ENCODE measurements at places on chromosomes 5 and 9.

DNA sequence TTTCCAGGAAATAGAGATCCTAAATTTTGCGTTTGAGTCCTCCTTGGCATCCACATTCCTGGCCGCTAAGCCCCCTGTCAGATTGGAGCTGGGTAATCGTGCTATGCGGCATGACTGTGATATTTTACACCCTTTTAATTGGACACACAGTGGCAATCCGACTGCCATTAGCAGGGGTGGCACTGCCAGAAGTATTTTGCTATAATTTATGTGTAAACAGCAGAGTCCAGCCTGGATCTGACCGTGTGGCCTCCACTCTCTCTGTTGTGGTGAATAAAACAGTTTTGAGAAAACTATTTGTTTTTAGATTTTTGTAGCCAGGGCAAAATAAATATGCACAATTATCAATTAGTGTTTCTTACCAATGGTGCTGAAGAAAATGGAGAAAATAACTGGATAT, 281.0 kb upstream of the IRX2 start:
- no peak for DNase-seq

DNA sequence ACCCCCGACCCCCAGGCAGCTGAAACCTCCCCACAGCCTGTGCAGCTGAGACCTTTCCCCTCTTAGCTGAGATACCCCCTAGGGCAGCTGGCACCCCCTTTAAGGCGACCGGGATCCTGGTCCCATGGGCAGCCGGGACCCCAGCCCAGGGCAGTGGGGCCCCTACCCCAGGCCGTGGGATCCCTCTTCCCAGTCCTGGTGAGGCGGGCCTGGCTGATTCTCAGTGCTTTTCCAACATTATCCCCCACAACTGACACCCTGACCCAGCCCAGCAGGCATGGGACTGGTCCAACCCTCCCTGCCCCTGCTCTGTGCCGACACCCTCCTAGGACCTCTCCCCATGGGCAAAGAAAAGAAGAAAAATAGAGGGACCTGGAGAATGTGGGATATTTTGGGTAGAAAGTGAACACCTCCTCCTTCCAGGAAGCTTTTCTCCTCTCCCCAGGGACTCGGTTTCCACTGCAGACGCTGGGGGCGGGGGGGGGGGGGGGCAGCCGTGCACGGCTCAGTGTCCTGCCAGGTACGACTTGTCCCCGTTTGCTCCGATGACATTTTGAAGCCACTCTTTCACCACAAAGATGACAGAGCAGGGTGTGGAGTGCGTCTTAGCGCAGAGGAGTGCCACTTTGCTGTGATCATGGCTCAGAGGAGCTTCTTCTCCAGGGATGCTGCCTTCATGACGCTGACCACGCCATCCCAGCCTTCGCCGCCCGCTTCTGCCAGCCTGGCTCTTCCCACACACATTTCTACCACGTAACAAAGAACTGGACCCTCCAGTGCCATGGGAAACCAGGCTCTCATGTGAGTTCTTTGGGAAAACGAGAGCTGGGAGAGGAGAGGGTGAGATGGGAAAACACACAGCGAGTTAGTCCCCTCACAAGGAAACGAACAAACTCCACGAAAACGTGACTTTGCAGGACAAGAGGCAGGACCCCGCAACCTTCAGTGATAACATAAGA, 47.5 kb downstream of the MRPL36 start:
- DNase-seq = no peak

- DNase-seq = no peak
These were observed 55.4 kb downstream of the COL15A1 start for GRCh38 chr9:98999152-98999525.

GRCh38 chr9:973295-973834, 3.1 kb upstream of the DMRT3 start:
- no peak for DNase-seq

DNA sequence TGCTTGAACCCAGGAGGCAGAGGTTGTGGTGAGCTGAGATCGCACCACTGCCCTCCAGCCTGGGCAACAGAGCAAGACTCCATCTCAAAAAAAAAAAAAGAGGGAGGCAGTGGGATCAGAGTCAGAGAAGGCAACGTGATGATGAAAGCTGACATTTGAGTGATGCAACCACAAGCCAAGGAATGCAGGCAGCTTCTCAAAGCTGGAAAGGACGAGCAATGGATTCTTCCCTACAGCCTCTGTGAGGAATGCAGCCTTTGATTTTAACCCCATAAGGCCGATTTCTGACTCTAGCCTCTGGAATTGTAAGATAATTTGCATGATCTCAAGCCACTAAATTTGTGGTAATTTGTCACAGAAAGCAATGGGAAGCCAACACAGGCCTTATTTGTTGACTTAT, 9.8 kb downstream of the TGFBI start:
- DNase-seq = no peak

DNA sequence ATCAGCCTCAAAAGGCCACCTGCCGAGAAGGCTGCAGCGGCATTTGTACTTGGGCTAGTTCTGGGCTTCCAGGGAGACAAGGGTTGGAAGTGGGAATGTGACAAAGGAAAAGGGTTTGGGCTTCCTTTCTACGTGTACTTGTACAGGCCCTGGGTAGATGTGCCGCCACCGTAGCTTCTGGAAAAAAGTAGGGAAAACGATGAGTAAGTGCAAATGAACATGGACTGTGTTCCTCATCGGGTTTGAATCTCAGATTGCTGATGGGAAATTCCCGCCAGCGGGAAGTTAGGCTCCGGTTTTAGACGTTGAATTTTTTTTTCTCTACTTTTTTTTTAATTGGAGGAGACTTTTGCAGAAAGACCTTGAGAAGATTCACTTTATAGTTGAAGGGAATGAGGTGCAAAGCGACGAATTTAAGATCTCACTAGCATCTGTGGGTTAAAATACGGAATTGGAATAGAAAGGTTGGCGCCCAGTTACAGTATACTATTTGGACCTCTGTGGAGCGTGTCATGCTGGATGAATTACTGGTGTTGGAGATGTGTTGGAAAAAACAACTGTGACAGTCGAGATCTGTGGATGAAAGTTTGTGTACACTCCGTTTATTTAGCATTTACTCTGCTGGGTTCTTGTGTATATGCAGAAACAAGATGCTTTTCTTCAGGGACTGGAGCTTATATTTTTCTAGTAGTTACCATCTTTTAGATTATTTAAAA, 1.2 kb downstream of the G3BP1 start:
- DNase-seq = no peak

GRCh38 chr9:136299116-136299515, 4.8 kb downstream of the CCDC187 start:
- no peak for DNase-seq

GRCh38 chr9:127931092-127931881, 710 bp upstream of the PIP5KL1 start:
- no peak for DNase-seq

Data from activated naive CD4-positive, alpha-beta T cell (primary cell).